ENCODE measurements at places on chromosomes 11 and 22. TPM values are rescaled to one million over a fixed set of nuclear protein-coding genes. Genes with fewer than 3 reads are reported as not detected.

Gene DESI1
- 20.8 TPM for total RNA-seq

Gene SMARCB1
- total RNA-seq = 31.9 TPM

Gene OR52H1
- 0.91 TPM for total RNA-seq

Gene POU2AF1
- not detected for total RNA-seq

Gene KCNK4
- 0.20 TPM for total RNA-seq

Gene MEI1
- total RNA-seq = 0.26 TPM

Gene TMEM218
- total RNA-seq = 25.9 TPM

Gene BCO2
- 1.4 TPM for total RNA-seq

Gene C2CD3
- 14.8 TPM for total RNA-seq

Gene LRRC4C
- total RNA-seq = 0.46 TPM

Gene BCR
- 29.8 TPM for total RNA-seq

Gene PDGFB
- total RNA-seq = 0.33 TPM

Gene PGA5
- 0.65 TPM for total RNA-seq

Gene C11orf87
- 1.9 TPM for total RNA-seq

Gene MPPED2
- 0.20 TPM for total RNA-seq

Gene CRYBA4
- not detected for total RNA-seq

Gene NAV2
- 12.6 TPM for total RNA-seq

Gene USP2
- total RNA-seq = 0.33 TPM

Gene TRIM6
- total RNA-seq = 5.1 TPM

Gene BRSK2
- total RNA-seq = 0.46 TPM

Gene OR9G1
- not detected for total RNA-seq

Gene ASRGL1
- total RNA-seq = 0.59 TPM

Gene SHANK2
- 1.8 TPM for total RNA-seq

Gene MOGAT2
- total RNA-seq = not detected

Gene FBLN1
- total RNA-seq = 150 TPM

Gene BLID
- total RNA-seq = 40.5 TPM

Gene PARVG
- 0.13 TPM for total RNA-seq

Data from smooth muscle cell of the pulmonary artery (primary cell).